ENCODE measurements at places on chromosomes 6 and 20.

DNA sequence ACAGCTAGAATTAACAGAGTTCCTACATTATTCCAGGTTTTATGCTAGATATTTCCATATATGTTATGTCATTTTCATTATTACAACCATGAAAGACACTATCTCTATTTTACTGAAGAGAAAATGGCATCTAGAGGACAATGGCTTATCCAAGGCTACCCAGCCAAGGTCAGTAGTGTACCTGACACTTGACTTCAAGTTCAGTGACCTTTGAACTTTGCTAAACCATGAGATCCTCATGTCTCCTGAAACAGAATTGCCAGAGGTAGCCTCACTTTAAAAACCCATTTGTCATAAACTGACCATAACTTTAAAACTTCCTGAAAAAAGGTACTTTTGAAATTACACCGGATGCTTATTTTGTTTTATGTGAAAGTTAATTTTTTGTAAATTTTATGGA lies 14.4 kb downstream of the NAPB start:
- no peak for DNase-seq

- DNase-seq: no peak
These were observed 607.2 kb downstream of the QKI start for GRCh38 chr6:164021589-164022250.

GRCh38 chr20:37142708-37143107 lies 36.4 kb upstream of the RPN2 start:
- DNase-seq: no peak

GRCh38 chr20:20712004-20712473 lies 405 bp downstream of the RALGAPA2 start:
- no peak for DNase-seq

DNA sequence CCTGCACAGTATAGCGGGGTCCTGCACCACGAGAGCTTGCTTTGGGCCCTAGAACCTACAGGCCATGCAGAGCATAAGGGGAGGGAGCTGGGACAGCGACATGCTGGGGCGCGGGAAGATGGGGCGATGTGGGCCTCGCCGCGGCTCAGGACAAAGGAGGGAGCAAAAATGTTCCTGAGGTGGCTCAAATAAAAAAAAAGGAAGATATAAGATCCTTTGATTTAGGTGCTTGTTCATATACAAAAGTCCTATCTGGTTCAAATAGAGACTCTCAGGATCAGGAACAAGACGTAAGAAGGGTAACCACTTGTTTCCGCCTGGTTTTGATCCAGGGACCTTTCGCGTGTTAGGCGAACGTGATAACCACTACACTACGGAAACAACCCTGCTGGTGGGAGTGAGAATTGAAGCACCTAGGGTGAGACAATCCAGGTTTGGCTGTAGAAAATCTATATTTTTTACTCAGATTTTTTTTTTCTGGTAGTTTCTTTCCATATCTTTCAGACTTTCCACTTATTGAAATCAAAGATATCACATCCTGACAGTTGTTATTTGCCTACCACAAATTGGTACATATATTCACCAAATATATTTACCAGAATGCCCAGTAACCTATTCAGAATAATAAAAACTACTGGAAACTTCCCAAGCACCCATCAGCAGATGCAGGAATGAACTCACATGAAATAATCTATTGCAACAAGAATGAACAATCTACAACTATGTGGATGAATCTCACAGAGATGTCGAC lies 177.9 kb upstream of the ZNF184 start:
- DNase-seq: no peak

- no peak for DNase-seq
These were observed 203.1 kb downstream of the ASCC3 start for GRCh38 chr6:100678027-100678426.

- no peak for DNase-seq
These were observed 227.1 kb downstream of the HACE1 start for GRCh38 chr6:104632588-104632987.

DNA sequence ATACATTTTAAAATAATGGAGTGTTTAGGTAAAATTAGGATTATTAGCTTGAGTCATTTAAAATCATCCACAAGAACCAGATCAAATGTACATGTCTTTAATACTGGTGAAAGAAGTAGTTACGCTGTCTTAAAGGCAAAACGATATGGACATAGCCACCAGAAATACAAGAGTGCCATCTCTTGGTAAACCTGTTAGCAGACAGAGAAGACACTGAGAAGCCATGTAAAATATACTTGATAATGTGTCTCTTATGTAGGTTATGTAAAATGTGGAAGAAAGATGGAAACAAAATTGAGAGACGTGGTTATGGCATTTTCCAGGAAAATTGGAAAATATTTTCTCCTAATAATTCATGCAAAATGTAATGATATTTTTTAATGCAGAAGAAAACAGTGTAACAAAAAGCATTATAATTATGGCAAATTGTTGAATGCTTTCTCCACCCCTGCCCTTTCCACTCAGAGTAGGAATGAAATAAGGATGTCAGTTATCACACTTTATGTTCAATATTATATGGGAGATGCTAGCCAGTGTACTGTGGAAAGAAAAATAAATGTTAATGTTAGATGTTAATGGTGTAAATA lies 12.2 kb upstream of the SLC17A2 start:
- peak; percentile 54 for DNase-seq

- DNase-seq: no peak
These were observed 416.1 kb downstream of the BCKDHB start for GRCh38 chr6:80522576-80522975.

GRCh38 chr20:19141998-19142397 lies 70.4 kb upstream of the SLC24A3 start:
- DNase-seq: no peak

Measured in CD4-positive, alpha-beta T cell treated with Interleukin-21 for 1 hour (primary cell).